ENCODE measurements at places on chromosomes 2 and 18.

DNA sequence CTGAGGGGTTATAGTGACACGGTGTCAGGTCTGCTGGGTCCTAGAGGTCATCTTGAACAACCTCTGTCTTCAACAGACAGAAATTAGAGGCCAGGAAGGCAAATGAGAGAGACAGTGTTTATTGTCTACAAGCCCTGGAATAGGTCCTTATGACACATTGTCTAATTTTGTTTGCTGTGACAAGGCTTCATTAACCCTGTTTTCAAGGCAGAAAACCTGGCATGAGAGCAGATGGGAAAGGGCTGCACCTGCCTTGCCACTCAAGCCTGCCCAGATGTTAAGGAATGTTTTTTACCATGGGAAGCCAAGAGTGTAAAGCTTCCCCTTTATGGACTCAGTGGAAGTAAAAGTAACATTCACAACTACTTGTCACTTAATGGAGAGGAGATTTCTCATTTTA, 275.3 kb downstream of the KCNS3 start:
- no peak for DNase-seq

DNA sequence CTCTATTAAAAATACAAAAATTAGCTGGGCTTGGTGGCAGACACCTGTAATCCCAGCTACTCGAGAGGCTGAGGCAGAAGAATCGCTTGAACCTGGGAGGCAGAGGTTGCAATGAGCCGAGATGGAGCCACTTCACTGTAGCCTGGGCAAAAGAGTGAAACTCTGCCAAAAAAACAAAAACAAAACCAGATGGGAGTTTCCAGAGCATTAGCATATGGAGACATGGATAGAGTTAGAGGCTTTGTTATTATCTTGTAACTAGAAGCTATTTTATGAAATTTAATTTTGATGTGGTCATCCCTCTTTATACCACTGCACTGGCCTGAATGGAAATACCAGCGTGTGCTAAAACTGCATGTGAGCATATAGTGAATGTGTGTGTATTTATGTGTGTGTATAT, 58.9 kb downstream of the TRAPPC8 start:
- DNase-seq: no peak

GRCh38 chr2:138157372-138157771, 193.1 kb downstream of the HNMT start:
- DNase-seq: no peak

- DNase-seq: no peak
Observed at GRCh38 chr2:170189757-170190156, 11.8 kb downstream of the MYO3B start.

DNA sequence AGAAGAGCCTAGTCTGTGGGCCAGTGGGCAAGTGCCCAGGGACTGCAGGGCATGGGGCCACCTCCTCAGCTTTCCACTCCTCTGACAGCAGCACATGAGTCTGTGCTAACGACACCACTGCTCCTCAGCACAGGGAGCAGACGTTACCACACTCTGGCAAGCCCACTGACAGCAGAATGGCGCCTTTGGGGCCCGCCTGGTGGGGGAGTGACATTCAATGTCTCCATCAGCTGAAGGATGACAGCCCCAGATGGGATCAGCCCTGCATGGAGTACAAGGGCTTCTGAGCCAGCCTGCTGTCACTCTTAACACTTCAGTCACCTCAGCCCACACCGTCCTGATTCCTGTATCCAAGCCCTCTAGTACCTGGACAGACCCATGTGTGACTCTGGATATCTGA, 149.4 kb upstream of the SMAD2 start:
- no peak for DNase-seq

- no peak for DNase-seq
Observed at GRCh38 chr2:220499225-220499624, 871.8 kb downstream of the SLC4A3 start.

- peak; percentile 49 for DNase-seq
Observed at GRCh38 chr2:71358931-71359671, 27.5 kb downstream of the ZNF638 start.

GRCh38 chr18:24914171-24914525, 437.8 kb downstream of the ZNF521 start:
- no peak for DNase-seq

DNA sequence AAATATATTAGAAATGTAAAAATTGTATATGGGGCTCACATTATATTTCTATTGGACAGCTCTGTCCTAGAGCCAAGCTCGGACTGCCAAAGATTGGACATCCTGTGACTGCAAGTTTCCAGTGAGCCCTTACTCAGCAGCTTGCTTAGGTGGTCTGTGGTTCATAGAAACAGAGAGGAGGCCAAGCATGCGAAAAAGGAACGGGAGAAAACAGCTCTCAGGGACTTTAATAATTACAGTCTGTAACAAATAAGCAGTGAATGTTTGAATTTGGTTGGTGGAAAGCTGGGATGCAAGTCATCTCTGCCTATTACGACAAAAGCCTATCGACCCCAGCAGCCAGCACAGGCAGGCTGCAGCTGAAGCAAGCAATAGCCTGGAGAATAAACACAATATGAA, 35.6 kb downstream of the WIPF1 start:
- no peak for DNase-seq
